ENCODE measurements at places on chromosomes 3 and 15. TPM values are rescaled to one million over a fixed set of nuclear protein-coding genes. Genes with fewer than 3 reads are reported as not detected.
A peak's percentile ranks its signal among the peaks of the same experiment; 100 is the strongest.

GRCh38 chr3:113537155-113537554, 4.8 kb downstream of the SIDT1 start:
- DNase-seq, result no peak

- DNase-seq, result peak; percentile 3
These were observed 41.4 kb downstream of the HDGFL3 start for GRCh38 chr15:83166218-83166617.

Gene DAZL
- not detected for polyA plus RNA-seq

GRCh38 chr3:145857956-145858355, 303.0 kb downstream of the PLOD2 start:
- no peak for DNase-seq

Gene CASR
- polyA plus RNA-seq, result 24.9 TPM

DNA sequence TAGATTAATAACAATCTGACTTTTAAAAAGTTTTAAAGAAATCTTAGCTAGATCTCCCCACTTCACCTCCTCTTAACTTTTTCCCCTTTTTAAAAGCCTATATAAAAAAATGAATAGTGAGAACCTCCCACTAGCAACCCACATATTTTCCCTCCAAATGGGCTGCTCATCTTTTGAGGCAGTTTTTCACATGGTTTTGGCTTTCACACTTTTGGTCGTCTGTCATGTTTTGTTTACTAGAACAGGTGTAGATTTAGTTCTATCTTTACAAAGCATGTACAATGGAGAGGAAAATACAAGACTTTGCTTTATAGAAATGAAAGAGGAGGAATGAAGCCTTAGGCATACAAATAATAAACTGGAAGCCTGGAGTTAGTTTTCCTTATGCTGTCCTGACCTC, 126.7 kb upstream of the EOMES start:
- DNase-seq, result no peak

GRCh38 chr3:38722781-38723568, 73.5 kb upstream of the SCN5A start:
- no peak for DNase-seq

GRCh38 chr3:117548600-117548999, 839.0 kb downstream of the TUSC7 start:
- no peak for DNase-seq

Gene KATNBL1
- polyA plus RNA-seq, result 90.2 TPM

Gene TNNC1
- polyA plus RNA-seq, result 6.2 TPM

GRCh38 chr15:95470997-95471689, 859.4 kb upstream of the NR2F2 start:
- no peak for DNase-seq

Gene TMOD2
- polyA plus RNA-seq, result 5.7 TPM

GRCh38 chr3:34361921-34362320, 563.5 kb downstream of the PDCD6IP start:
- DNase-seq, result no peak

Gene GRM2
- polyA plus RNA-seq, result 0.52 TPM

DNA sequence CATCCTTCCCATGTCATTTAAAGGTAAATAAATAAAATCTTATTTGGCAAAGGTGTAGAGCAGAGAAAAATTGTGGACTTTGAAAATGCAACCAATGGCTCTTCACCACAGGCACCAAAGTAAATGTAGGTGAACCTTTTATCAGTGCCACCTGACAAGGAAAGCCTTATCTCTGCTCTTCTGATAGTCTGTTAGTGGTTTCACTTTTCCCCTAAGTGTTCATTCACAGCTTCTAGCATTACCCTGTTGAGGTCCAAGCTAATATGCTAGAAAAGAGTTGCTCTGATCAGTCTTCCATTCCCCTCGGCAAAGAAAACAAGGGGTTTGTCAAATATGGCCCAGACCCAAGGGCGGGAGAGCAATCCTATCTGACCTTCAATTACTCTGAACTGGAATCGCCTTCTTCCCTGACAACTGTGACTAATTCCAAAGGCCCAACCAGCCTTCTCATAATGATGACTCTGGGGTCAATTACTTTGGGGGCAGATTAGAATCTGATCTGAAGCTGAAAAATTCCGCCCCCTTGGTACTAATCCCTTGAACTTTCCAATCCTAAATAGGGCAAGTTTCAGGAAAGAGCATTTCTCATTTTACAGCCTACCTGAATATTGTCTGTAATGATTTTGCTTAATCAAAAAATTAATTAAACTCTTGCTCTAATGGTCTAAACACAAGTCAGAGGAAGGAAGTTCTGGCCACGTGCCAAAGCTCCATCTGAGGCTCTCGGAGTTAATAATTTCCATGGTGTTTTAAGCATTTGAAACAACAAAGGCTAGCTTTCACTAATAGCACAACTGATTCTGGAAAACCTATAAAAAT, 52.4 kb downstream of the SETMAR start:
- DNase-seq, result peak; percentile 82

- DNase-seq, result no peak
These were observed 4.2 kb upstream of the LRIG1 start for GRCh38 chr3:66504850-66505641.

All from left kidney (tissue), 8 donors.